ENCODE measurements at places on chromosomes 11 and 22.
A peak's percentile ranks its signal among the peaks of the same experiment; 100 is the strongest.

DNA sequence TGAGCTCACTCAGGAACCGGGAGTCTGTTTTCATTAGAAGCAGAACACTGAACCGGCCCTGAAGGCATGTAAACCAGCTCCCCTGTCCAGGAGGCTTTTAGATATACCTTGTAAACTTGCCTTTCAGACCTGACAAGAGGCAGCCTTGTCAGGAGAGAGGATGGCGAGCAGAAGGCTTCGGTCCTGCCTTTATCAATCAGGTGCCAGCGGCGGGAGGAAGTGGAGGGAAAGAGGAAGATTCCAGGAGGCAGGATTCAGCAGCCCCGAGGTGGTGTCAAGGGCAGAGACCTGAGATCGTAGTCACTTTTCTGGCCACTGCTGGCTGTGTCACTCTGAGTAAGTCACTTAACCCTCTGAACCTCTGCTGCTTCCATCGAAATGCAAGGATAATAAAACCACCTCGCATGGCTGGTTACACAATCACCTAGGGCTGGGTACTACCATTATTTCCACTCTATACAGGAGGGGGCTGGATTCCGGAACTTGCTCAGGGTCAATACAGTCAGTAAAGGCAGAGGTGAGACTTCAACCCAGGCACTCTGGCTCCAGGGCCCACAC, 181.0 kb downstream of the CHST1 start:
- DNase-seq: no peak

DNA sequence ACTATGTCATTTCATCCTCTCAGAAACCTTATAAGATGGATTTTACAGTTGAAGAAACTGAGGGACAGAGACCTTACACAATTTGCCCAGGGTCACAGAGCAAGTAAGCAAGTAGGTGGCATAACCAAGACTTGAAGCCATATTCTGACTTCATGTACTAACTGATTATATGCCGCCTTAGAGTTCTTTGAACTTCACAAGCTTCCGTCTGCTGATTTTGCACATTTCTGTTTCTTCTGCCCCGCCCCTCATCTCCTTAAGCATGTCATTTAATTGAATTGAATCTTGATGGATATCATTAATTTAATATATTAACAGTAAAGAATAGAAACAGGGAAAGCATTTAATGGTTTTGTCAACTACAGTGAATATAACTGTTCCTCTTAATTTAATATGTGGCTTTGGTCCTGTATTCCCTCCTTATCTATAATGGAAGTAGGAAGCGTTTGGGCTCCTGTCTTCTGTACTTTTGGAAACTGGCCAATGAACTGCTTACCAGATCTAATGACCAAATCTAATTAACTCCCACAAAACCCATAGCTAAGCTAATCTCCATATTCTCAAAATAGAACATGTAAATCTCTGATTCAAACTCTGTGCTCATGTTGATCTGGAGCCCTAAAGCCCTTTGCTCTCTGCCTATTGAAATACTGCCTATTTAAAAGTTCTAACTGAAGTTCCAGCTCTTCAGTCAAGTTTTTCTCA, 30.4 kb downstream of the SIK2 start:
- DNase-seq: no peak

DNA sequence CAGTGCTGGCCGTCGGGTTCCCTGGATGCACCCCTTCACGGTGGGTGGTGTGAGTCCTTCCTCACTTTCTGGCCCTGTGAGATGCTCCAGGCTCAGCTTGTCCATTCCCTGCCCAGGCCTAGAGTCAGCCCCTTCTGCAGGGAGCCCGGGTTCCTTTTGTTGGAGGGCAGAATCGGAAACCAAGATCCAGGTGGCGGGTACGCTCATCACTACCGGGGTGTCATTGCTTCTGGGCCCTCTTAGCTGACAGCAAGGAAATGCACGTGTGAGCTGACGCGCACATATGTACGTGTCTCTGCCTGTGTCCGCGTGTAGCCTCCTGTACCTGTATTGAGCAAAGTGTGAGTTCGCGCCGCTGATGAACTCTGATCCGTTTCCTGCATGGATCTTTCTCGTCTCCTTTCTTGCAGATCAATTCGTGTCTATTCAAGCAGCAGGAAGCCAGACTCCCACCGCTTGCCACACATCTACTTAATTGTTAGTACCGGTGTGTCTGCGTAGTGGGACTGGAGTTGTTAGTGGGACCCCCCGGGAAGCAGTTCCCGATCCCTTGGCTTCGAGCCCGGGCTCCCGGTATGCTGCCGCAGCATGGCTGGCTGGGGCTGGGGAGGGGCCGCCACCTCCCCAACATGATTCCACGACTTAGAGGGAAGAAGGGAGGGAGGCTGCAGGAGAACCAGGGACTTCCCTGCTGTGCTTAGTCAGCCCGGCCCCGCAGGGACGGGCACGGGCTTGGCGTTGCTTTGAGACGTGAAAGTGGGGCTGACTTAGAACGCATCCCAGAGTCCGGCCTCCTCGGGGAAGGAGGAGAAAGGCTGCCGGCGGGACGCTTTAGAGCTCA, 35.9 kb upstream of the GRAMD4 start:
- no peak for DNase-seq

DNA sequence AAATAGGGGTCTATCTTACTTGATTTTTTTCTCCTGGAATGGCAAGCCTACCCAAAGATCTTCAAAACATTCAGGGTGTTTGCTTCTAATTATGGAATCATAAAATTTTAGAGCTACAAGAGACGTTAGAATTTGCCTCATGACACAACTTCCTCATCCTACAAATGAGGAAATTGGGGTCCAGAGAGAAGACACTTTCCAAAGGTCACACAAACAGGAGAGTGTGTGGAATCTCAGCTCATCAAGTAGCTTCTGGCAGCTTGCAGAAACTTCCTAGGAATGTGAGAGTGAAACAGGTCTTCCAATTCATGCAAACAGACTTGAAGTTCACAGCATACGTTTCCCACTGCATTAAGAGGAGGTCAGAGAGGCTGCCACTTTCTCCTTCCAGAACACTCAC, 976.0 kb downstream of the OPCML start:
- DNase-seq: no peak

- no peak for DNase-seq
These were observed 24.4 kb downstream of the MRGPRG start for GRCh38 chr11:3194016-3194816.

GRCh38 chr11:64146036-64146955, 19.6 kb downstream of the MACROD1 start:
- DNase-seq: peak; percentile 59

DNA sequence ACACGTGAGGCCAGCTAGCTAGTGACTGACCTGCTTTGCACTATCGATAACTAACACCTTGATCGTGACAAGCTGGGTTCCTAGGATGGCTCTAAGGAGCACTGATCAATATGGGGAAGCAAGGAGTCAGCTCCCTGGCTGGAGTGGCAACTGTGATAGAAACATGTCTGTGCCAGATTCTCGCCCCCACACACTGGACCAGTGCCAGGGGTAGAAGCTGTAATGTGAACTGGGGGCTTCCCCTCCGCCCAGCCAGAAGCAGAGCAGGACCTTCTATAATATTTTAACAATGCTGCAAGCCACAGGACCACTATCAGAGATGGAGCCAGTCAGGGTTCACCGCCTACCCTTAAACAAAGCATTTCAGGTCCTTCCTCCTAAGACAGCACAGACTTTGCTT, 96.5 kb downstream of the DSCAML1 start:
- DNase-seq: no peak

GRCh38 chr11:41612415-41612814, 153.0 kb upstream of the LRRC4C start:
- DNase-seq: no peak

DNA sequence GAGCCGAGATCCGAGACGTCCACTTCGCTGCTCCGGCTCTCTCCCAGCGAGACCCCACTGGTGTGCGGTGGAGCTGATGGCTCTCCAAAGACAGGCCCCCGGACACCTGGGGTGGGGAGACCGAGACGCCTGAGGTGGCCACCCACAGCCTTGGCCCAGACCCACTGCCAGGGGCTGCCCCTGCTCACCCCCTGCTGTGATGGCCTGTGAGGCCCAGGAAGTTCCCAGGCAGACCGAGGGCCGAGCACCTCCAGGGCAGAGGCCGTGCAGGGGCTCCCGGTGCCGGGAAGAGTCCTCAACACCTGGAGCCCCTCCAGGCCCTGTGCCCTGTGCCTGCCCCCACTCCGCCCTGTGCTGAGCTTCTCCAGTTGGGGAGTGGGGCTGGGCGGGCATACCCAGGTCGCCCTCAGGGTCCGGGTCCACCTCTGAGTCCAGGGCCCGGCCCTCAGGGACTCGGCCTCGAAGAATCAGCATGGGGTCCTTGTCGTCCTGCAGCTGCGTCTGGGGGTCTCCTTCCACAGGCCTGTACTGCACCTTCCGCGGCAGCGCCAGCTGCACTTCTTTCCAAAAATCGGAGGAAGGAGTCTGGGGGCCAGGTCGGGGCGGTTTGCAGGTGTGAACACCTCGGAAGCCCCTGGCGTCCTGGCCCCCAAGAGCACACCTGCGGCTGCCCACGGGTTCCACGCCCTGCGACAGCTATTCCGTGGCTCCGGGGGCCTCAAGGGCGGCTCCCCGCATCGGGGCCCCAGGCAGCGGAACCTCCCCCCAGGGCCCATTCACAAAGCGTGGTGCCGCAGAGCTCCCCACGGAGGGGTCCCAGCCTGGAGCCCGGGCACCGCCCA, 8.6 kb downstream of the SIGIRR start:
- no peak for DNase-seq

DNA sequence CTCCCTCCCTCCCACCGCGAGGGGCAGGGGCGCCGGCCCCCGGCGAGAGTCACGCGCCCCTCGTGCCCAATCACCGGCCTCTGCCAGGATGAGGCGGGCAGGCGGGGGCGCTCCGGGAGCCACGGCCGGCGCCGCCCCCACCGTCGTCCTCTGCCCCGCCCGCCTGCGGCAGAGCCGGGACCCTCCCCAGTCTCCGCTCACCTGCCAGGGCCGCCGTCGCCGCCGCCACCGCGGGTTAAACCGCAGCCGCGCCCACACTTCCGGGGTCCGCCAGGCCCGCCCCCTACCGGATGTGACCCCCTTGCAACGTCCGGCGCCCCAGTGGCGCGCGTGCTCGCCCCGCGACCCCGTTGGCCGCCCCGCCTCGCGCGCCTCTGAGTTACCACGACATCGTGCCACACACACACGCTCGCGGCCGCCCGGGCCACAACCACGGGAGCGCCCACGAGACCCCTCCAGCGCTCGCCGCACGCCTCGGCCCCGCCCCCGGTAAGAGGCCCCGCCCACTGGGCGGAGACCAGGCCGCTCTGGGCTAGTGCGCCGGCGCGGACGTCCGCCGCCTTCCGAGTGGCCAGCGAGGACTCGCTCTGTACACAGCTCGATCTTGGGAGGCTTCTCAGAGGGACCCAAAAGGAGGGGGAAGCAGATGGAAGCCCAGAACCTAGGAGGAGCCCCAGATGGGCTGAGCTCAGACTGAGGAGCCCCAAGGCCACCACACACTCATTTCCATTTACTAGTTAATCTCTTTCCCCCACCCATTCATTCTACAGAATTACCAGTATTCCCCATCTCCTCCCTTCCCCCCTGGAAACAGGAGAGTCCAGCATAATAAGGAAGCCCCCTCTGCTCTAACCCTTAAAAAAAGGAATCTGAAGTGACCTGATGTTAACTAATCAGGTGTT, at the start of gene VPS37C:
Gene VPS37C, minus strand, starts transcription at position 237 of the 902 bp plus-strand sequence. CDS start 22,597 bp downstream, outside the sequence.
- DNase-seq: peak; percentile 89

DNA sequence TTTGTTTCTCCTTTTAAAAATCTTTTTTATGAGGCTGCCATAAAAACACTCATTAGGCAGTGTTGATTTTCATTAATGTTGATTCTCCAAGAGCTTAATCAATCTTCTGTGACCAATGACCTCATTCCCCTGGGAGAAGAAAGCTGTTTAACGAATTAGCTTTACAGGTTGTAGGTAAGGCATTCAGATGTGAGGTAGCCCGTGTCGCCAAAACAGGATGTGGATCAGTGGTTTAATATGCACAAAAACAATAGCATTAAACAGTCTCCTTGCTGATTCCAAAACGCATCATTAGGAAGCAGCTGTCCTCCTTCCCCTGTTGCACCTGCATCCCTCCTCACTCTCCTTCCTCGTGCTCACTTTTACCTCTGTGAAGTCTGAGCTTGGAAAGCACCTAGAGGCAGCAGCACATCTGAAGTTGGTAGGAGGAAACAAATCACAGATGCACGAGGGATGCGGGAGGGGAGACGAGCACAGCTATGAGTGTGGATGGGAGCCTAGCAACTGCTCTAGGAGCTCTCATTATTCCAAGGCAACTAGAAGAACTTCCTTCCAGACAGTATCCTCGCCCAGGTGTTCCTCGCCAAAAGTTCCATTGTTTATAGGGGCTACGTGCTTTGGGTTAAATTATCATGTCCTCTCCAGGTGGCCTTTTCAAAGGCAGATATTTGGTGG, 179.4 kb upstream of the SNX19 start:
- DNase-seq: no peak

- DNase-seq: no peak
These were observed 785 bp downstream of the OTUB1 start for GRCh38 chr11:63986932-63987513.

DNA sequence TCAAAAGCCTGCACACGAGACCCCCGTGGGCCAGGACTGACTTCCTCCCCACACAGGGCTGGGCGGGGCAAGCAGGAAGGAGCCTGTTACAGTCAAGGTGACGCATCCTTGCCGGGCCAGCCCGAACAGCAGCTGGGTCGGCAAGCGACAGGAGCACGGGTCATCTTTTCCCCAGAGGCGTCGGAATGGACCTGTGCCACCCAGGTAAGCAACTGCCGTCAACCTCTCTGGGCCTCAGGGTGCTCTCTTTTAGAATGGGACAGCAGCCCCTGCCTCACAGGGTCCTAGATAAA, at the start of gene CYTH4:
Gene CYTH4, plus strand, starts transcription at position 124 of the 293 bp plus-strand sequence. Its CDS starts 62 bp downstream, at position 186.
- DNase-seq: peak; percentile 78

DNA sequence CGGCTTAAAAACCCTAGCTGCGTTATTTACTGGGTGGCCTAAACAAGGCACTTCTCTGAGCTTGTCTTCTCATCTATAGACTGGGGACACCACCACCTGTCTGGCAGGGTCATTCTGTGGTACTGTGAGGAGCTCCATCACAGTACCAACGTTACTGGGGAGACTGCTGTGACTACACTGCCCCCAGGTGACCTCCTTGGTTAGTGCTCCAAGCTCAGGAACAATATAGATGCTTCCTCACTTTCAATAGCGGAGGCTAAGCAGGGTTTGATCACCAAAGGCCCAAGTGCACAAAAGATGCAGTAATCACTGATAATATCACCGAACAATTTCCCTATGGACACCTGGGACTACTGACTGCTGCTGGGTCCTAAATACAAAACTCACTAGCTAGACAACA, 18.8 kb downstream of the PRPF19 start:
- DNase-seq: no peak

- DNase-seq: no peak
These were observed 142.3 kb downstream of the RBFOX2 start for GRCh38 chr22:35886309-35886708.

- DNase-seq: no peak
These were observed 3.4 kb upstream of the MCAM start for GRCh38 chr11:119320240-119320775.

DNA sequence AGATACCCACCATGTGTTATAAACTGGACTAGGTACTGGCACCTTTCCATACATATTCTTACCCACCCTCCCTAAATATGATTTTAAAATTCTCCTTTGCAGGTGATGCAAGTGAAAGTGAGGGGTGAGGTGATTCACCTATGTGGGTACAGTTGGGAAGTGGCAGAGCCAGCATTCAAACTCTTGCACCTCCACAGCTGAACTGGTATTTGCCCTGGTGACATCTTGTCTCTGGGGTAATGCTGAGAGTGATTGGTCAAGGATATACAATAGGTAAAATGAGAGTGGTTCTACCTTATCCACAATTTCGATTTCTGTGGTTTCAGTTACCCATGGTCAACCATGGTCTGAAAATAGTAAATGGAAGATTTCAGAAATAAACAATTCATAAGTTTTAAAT, 288.2 kb downstream of the MIAT start:
- DNase-seq: no peak

GRCh38 chr11:75263944-75264349, 23.4 kb downstream of the TPBGL start:
- DNase-seq: peak; percentile 10
